Fibroblast of lung (primary cell): ENCODE measurements at places on chromosomes 4 and X. TPM values are rescaled to one million over a fixed set of nuclear protein-coding genes. Genes with fewer than 3 reads are reported as not detected.

FAAH2 gene
- polyA plus RNA-seq: 0.02 TPM in 1 of 2 replicates, not detected in the other

CYLC1 gene
- not detected in 2 replicates for polyA plus RNA-seq

MTM1 gene
- 5.0 and 5.1 TPM in 2 replicates for polyA plus RNA-seq

ARMCX2 gene
- polyA plus RNA-seq: 43.2 and 66.2 TPM in 2 replicates

AFM gene
- not detected in 2 replicates for polyA plus RNA-seq

CLTRN gene
- polyA plus RNA-seq: 0.23 and 0.51 TPM in 2 replicates

- no peaks in the 10 kb centered on the region for H3K27me3 ChIP-seq
- DNase-seq: no peak
- no peak overlapping the region for H3K4me3 ChIP-seq
- peaks cover 4% of the 10 kb centered on the region for H3K36me3 ChIP-seq
- no peak overlapping the region for H3K27ac ChIP-seq
These were observed 107.2 kb downstream of the TBCK start for GRCh38 chr4:106208481-106209460.

DNA sequence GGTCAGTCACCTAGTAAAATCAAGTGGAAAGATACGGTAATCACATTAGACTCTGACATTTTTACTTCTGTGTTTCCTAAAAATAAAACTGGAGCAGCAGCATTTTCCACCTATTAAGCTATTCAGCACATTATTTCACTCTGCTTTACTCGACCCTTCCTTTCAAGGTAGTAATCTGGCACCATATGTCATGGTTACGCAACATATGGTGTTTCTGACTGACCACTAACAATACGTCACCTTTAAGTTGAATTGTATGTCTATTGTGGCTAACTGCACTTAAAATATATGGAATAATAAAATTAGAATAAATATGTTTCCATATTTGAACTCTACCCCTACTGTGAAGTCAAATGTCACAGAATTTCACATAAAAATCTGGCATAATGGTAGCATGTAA lies 168.8 kb downstream of the CDS1 start:
- H3K27me3 ChIP-seq: no peaks in the 10 kb centered on the region
- H3K4me3 ChIP-seq: no peak overlapping the region
- H3K27ac ChIP-seq: no peak overlapping the region

DNA sequence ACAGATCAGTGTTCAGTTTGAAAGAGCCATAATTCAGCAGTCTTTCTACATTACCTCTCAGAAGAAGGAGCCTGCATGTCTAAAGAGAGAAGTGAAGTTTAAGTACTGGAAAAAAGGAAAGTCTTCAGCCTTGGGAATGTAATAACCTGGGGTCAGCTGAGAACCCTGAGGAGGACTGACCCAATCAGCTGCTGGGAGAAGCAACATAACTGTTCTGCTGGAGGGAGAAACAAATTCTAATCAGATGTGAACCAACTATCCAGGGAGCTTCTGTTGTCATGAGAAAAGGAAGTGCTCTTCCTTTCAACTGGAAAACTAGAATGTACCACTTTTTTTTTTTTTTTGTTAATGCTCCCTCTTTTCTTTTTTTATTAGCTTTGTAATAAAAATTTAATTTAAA lies 64.5 kb upstream of the PDE5A start:
- peak overlapping the region; percentile 31 for H3K27ac ChIP-seq
- H3K4me3 ChIP-seq: peak overlapping the region; percentile 3
- peak; percentile 8 for DNase-seq
- H3K4me1 ChIP-seq: peaks cover 4% of the 10 kb centered on the region

GRCh38 chr4:6727081-6727942 lies 11.3 kb downstream of the BLOC1S4 start:
- no peak overlapping the region for H3K4me3 ChIP-seq
- H3K27me3 ChIP-seq: no peaks in the 10 kb centered on the region
- no peak overlapping the region for H3K27ac ChIP-seq
- no peak for DNase-seq

DNA sequence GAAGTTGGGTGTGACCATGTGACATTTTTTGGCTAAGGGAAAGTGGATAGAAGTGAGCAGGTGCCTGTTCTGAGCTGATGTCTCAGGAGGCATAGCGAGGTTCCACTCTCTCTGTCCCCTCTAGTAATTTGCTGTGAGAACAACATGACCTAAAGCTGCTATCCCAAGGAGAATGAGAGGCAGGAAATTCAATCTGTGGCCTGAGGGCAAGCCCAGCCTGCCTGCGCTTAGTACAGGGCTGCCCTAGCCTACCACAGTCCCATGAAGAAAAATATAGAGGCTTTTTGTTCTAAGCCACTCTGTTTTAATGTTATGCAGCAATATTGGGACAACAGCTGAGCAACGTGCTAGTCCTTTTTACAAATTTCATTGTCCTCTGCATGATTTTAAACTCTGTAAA lies 193.1 kb downstream of the LDB2 start:
- DNase-seq: no peak
- no peak overlapping the region for H3K4me3 ChIP-seq
- H3K27me3 ChIP-seq: no peaks in the 10 kb centered on the region

GRCh38 chrX:13131396-13132137 lies 87.1 kb upstream of the FAM9C start:
- H3K36me3 ChIP-seq: no peaks in the 10 kb centered on the region
- no peak for DNase-seq
- H3K4me3 ChIP-seq: no peak overlapping the region
- H3K27ac ChIP-seq: no peak overlapping the region

- no peaks in the 10 kb centered on the region for H3K4me1 ChIP-seq
- H3K36me3 ChIP-seq: no peaks in the 10 kb centered on the region
- no peaks in the 10 kb centered on the region for H3K27me3 ChIP-seq
- H3K27ac ChIP-seq: no peak overlapping the region
- no peak overlapping the region for H3K4me3 ChIP-seq
These were observed 133.2 kb upstream of the RPS6KA3 start for GRCh38 chrX:20399728-20400414.

DNA sequence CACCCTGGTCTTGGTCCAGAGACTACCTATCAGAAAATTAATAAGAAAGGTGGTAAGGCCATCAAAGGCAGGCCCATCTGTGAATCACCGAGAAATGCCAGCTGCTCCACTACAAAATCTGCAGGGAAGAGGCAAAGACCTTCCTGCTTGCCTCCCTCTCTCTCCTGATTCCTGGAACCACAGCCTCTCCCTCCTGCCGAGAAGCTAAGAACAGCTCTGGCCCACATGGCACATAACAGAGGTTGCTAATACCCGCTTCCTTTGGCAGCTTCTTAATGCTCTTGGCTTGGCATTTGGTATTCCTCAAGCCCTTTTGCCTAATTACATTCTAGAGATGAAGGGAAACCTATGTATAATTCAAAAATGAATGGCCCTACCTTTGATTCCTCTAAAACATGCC lies 32.9 kb downstream of the RAI2 start:
- no peak for DNase-seq
- H3K27me3 ChIP-seq: no peaks in the 10 kb centered on the region
- H3K27ac ChIP-seq: no peak overlapping the region
- H3K36me3 ChIP-seq: no peaks in the 10 kb centered on the region
- no peaks in the 10 kb centered on the region for H3K4me1 ChIP-seq
- H3K4me3 ChIP-seq: no peak overlapping the region

DNA sequence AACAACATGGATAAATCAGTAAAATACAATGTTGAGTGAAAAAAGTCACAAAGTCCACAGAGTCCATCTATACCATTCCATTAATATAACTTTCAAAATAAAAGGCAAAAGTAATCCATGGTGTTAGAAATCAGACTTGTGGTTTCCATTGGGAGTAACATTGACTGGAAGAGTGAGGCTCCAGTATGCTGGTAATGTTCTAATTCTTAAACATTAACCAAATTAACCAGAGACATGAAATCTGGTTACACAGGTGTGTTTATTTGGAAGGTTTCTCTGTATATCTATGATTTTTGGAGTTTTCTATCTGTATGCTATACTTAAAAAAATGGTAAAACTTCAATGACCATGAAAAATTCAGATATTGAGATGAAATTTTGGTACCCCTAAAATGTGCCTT lies 42.6 kb downstream of the SULT1B1 start:
- no peaks in the 10 kb centered on the region for H3K4me1 ChIP-seq
- no peak for DNase-seq
- no peaks in the 10 kb centered on the region for H3K27me3 ChIP-seq
- no peak overlapping the region for H3K4me3 ChIP-seq
- no peak overlapping the region for H3K27ac ChIP-seq

DNA sequence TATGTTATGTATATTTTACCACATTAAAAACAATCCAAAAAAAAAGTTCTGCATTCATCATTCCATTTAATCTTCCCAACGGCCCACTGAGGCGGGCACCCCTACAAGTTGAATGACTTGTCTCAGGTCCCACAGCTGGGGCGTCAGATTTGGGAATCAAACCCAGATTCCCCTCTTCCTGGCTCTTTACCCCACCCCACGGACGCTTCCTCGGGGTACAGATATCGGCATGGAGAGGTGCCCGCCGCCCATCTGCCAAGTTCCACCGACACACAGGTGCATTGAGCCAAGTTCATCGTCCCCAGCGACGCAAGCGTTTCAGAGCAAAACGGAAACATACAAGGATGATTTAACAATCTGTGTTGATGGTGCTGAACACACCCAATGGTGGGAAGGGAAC lies 36.9 kb upstream of the MAN2B2 start:
- H3K36me3 ChIP-seq: no peaks in the 10 kb centered on the region
- DNase-seq: no peak
- no peaks in the 10 kb centered on the region for H3K27me3 ChIP-seq
- H3K4me1 ChIP-seq: no peaks in the 10 kb centered on the region
- H3K4me3 ChIP-seq: no peak overlapping the region

DNA sequence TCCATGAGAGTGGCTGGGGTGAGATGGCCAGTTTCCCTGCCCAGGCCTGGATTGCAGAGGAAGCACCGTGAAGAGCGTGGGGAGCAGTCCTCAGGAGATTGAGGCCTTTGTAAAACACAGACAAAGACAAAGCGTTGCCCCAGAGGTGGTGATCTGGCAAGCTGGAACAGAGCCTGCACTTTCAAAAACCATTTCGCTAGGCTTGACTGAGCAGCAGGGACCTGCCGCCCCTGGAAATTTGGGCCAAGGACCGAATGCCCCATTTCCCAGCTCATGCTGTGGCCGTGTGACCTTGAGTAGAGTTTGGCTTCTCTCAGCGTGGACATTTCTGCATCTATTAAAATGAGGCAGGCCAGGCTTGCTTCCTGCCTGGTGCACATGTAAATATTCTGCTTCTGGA lies 381.4 kb downstream of the BCOR start:
- no peaks in the 10 kb centered on the region for H3K4me1 ChIP-seq
- DNase-seq: no peak
- no peak overlapping the region for H3K27ac ChIP-seq
- no peaks in the 10 kb centered on the region for H3K36me3 ChIP-seq
- peaks cover under 1% of the 10 kb centered on the region for H3K27me3 ChIP-seq

DNA sequence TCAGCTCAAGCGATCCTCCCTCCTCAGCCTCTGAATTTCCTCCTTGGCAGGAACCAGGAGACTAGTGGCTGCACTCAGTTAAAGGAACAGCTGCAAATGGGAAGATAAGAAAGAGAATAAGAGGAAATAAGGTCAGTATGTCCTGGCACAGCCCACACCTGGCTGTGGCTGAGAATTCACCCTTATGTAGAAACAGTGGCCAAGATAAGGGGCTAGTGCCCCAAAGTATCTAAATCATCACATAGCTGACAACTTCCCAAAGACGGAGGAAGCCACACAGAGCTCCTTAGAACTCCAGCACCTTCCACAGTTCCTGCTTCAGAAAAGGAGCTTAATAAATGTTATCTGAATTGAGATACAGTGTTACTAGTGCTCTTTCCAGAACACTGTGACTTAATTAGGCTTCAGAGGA lies 2.3 kb upstream of the CHIC2 start:
- H3K4me1 ChIP-seq: peaks cover 14% of the 10 kb centered on the region
- no peaks in the 10 kb centered on the region for H3K36me3 ChIP-seq
- DNase-seq: no peak
- H3K27ac ChIP-seq: peak overlapping the region; percentile 49

DNA sequence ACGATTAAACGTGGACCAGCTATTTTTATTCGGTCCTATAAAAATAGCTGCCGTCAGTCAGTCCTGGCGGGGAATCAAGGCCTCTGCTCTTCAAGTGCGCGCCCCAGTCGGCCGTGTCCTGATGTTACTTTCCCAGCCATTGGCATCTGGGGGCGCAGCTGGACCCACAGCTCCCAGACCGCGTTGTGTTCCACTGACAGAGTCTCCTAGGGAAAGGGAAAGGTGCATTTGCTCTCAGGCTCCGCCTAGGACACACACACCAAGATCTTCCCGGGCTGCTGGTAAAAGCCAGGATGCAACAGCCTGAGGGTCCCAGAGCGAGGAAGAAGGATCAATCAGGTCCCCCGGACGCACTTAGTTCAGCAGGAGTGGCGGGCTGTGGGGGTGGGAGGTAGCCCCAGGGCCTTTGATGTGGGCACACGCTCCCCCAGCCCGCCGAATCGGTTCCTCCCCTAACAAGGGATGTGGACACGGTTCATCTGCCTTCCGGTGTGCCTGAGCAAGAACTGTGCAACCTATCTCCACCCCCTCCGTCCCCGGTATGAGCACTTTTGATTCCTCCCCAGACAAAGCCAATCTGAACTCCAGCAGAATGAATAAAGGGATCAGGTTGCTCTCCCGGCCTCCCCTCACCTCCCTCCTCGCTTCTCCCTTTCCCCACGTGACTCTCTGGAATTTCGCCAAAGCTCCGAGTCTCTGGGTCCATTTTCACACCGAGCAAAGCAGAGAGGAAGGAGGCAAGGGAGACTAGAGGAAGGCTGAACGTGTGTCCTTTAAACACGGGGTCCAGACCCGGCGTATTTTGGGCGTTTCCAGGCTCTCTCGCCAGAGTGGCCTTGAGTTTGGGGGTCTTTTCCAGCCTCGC lies 626 bp upstream of the FRAS1 start:
- no peak overlapping the region for H3K27ac ChIP-seq
- H3K4me1 ChIP-seq: peaks cover 3% of the 10 kb centered on the region
- no peaks in the 10 kb centered on the region for H3K36me3 ChIP-seq
- peaks cover 29% of the 10 kb centered on the region for H3K27me3 ChIP-seq

- H3K4me1 ChIP-seq: peaks cover 21% of the 10 kb centered on the region
- no peaks in the 10 kb centered on the region for H3K36me3 ChIP-seq
- no peaks in the 10 kb centered on the region for H3K27me3 ChIP-seq
These were observed 607.1 kb upstream of the DIPK2B start for GRCh38 chrX:45807572-45808425.

- no peaks in the 10 kb centered on the region for H3K36me3 ChIP-seq
- peak within 1 kb of the TSS; percentile 69 for H3K27ac ChIP-seq
- DNase-seq: peak; percentile 77
These were observed at the start of gene SMS for GRCh38 chrX:21940356-21940829. Gene SMS, plus strand, starts transcription at chrX:21940709. Its CDS starts 116 bp downstream, at chrX:21940825.

DNA sequence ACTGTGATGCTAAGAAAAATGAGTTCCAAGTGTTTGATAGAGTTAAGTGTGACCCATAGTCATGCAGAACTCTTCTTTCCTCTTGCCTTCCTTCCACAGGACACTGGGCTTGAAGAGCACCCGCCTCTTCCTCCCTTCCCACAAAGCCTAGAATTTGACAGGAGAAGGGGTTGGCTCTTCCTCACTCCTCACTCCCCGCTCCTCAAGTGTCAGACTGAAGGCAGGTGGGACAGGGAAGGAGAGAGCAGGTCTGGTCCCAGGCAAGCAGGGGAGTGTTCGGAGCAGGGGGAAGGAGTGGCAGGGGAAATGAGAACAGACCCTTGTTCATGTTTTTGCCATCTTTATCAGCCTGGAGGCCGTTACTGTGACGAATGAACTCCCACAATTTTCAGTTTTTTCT lies 10.7 kb downstream of the MAGED2 start:
- H3K36me3 ChIP-seq: no peaks in the 10 kb centered on the region
- H3K4me1 ChIP-seq: no peaks in the 10 kb centered on the region
- DNase-seq: no peak
- no peaks in the 10 kb centered on the region for H3K27me3 ChIP-seq
- H3K4me3 ChIP-seq: no peak overlapping the region
